ENCODE measurements at places on chromosomes 1 and 21.

GRCh38 chr21:44305691-44306090 is 5.8 kb downstream of the PFKL start:
- no peak for DNase-seq

- DNase-seq, result no peak
Observed at GRCh38 chr1:53091841-53092645, 30.0 kb downstream of the PODN start.

DNA sequence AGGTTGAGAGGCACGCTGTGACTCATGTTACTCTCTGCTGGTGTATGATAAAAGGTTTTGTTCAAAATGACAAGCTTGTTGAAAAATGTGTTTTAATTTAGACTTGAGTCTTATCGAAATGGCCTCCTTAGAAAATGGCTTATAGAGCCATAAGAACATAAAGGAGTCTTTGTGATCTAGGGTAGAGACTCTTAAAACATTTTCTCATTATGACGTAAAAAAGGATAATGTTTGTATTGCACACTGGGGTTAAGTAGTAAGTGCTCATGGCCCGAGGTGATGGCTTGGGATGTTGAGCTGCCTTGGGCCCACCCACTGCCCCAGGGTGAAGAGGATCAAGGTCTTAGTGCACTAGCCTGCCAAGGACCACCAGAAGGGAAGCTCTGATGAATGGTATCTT is 117.4 kb downstream of the DISC1 start:
- DNase-seq, result no peak

GRCh38 chr1:20486457-20487235 is 636 bp upstream of the CAMK2N1 start:
- DNase-seq, result peak; percentile 78
